ENCODE measurements at places on chromosomes 4 and X.

DNA sequence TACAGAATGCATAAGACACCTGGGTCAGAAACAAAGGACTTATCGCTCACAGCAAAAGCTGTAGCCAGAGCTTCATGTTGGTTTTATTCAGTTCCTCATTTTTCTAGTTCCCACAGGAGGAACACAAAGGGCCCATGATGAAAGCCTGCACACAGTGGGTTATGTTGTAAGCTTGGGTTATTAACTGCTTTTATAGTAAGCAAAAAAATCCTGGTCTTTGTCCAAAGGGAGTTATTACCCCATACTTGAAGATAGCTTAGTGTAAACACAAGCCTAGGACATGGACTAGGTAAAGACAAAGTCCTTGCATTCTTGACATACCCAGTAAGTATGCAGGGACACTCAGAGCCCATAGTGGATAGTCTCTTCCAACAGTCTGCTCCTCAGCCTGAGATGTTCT is 11.7 kb downstream of the BBS12 start:
- DNase-seq, result no peak

- no peak for DNase-seq
Measured at GRCh38 chrX:22196149-22196548, 76.6 kb upstream of the CBLL2 start.

DNA sequence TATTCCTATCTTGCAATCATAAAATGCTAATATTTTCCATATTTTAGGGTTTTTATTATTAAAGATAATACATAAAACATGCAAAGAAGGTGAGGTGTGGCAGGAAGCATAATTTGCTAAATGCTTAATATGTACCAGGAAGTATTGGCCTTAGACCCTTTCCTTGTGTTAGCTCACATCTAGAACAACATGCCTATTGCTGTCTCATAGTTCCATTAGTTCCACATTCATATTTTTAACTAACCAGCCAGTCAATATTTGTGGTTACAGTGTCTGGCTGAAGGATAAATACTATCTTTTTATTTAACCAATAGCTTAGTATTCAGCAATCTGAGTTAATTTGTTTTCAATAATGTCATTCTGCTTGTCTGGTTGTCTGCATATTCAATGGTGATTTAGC is 432.6 kb downstream of the INPP4B start:
- DNase-seq, result no peak

DNA sequence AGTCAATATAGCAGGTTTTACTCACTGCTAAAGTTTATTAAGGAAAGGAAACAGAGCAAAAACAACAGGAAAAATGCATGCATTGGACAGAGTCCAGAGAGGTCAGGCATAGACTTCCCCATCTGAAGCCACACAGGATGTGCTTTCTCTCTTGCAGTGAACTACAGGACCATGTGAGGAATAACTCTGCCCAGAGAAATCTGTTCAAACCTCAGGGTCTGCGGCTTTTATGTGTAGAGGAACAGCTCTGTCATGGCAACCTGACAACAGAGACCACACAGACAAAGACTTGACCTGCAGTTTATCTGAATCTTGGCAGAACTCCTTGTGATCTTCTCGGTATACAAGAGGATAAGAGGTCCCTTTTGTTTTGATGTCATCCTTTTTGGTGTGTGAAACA is 46.3 kb upstream of the LONRF3 start:
- no peak for DNase-seq

DNA sequence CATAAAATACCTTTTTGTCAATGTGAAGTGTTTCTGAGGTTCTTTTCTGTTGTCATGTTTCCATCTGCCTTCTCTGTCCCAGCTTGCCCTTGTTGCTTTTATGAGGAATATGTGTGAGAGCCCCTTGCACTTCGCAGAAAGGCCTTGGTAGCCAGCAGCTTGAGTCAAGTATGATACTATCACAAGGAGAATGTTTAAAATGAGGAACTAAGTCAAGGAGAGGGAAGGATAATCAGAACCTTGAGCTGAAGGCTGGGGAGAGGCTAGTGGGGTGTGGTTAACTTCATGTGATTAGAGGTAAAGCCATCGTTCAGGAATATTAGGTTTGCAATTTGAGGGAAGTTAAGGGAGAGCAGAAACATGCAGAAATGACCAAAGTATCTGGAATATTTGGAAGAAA is 12.7 kb downstream of the PGK1 start:
- DNase-seq, result no peak

DNA sequence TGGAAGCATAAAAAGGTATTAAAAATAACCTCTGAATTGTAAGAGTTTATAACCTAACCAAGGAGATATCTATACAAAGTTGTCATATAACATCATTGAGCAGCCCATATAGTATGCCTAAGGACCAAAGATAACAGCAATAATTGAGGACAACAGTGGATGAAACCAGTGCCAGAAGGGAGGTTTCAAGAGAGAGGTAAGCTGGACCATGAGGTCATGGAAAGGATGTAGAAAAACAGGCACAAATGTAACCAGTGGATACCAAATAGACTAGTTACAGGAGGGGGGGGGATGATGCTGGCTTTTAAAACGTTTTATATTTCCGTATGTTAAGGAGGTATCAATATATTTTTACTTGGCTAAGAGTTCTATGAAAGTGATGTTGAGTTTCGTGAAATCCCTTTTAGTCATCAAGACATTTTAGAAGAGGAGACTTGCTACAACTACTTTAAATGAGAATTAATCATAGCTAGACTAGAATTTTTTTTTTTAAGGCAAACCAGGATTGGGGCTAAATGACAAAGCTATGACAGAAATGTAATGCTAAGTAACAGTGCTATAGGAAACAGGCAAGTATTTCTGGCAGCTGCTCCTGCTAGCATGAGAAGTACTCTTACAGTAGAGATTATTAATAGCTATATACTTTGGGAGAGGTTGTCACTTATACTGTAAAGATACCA is 161.1 kb downstream of the FBXW7 start:
- DNase-seq, result no peak

- no peak for DNase-seq
Measured at GRCh38 chrX:17009856-17010625, 63.6 kb downstream of the REPS2 start.

DNA sequence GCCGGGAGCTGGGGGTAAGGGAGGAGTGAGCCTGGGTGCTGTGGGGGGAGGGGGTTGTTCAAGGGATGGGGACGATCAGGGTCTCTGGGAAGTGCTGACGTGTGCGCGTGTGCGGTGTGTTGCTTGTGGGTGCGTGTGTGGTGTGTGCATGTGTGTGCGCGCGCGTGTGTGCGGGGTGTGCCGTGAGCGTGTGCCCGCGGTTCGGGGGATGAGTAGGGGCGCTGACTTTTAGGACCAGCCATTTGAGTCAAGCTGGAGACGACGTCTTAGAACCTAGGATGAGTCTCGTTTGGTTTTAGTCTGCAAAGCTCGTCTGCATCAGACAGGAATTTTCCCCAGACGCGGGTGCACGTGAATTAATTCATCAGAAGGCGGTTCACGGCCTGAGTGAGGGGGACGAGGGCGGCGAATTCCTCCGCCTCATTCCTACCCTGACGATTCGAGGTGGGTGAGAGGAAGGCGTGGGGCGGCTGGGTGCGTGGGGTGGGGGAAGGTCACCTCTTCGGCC is 950 bp upstream of the TMEM271 start:
- no peak for DNase-seq

- no peak for DNase-seq
Measured at GRCh38 chr4:117093571-117093970, 8.2 kb upstream of the TRAM1L1 start.

- no peak for DNase-seq
Measured at GRCh38 chrX:103789004-103789403, 12.4 kb downstream of the PLP1 start.

DNA sequence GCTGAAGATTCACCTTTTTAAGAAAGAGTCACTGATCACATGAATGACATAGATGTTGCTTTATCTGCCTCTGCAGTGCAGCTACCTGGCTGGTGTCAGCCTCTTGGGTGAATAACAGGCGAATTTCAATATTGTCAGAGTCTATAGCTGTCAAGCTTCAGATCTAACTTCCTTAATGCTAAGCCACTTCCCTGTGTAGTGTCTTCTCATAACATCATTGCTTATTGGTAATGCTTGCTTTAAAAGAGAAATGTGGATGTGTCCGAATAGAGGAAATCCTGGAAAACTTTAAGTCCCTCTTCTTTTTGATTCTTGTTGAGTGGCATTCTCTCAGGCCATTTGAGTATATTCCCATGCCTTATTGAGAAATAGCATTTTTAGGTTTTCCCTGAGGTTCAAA is 7.3 kb upstream of the IGFBP7 start:
- DNase-seq, result no peak

DNA sequence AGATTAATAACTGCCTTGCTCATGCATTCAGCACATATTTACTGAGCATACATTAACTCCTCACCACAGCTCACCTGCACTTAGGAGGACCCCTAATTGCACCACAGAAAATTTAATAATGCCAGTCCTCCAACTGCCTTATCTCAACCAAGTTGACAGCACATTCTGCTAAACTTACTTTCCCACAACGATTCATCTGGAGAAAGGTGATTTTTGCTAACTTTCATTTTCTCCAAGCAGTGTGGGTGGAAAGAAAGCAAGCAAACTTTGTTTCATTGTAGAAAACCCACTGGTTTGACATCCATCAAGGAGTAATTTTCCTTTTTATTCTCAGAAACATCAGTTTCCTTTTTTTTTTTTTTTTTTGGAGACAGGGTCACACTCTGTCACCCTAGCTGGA is 49.1 kb downstream of the RASGEF1B start:
- no peak for DNase-seq

DNA sequence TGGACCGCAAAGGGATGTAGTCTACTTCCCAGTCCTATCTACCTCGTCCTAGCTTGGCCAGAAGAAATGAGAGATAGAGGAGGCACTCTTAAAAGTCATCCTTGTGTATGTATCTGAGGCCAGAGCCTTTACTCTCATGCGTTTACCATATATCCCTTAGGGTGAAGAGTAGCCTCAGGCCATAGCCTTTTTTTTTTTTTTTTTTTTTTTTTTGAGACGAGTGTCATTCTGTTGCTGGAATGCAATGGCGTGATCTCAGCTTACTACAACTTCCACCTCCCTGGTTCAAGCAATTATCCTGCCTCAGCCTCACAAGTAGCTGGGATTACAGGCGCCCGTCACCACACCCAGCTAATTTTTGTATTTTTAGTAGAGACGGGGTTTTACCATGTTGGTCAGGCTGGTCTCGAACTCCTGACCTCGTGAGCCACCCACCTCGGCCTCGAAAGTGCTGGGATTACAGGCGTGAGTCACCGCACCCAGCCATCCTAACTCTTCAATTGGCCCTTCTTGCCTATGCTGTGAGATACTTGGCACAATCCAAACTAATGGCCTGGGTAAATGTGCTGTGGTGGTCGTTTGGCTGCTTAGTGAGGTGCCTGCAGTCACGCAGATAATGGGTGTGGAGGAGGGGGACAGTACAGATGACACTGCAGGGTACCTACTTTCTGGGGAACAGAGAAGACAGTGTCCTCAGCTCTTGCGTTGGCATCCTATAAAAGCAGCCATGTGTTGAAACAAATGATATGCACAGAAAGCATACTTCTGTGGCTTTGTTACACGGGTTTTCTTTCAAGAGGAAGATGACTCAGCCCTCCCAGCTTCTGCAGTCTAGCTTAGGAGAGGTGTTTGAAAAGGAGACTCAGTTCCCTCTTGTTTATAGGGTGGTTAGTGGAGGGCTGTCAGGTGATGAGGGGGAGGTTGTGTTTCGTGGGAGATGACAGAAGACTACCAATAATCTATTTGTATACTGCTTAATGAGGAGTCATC is 10.4 kb upstream of the DGAT2L6 start:
- no peak for DNase-seq

DNA sequence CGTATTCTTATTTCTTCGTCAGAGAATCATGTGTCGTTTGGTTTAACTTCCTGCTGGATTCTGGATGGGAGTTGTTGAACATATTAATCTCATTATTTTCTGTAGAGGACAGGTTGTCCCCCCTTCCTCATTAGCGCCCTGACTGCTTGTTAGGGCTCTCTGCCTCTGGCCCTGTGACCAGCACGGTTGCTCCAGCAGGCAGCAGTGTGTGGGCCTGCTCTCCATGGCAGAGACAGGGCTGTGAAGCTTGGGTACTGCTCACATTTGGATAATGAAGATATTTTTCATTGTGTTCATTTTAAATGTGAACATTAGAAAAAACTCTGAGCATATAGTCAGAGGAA is 102.7 kb downstream of the KLHL8 start:
- no peak for DNase-seq
